ENCODE measurements at places on chromosomes 2 and 18.

DNA sequence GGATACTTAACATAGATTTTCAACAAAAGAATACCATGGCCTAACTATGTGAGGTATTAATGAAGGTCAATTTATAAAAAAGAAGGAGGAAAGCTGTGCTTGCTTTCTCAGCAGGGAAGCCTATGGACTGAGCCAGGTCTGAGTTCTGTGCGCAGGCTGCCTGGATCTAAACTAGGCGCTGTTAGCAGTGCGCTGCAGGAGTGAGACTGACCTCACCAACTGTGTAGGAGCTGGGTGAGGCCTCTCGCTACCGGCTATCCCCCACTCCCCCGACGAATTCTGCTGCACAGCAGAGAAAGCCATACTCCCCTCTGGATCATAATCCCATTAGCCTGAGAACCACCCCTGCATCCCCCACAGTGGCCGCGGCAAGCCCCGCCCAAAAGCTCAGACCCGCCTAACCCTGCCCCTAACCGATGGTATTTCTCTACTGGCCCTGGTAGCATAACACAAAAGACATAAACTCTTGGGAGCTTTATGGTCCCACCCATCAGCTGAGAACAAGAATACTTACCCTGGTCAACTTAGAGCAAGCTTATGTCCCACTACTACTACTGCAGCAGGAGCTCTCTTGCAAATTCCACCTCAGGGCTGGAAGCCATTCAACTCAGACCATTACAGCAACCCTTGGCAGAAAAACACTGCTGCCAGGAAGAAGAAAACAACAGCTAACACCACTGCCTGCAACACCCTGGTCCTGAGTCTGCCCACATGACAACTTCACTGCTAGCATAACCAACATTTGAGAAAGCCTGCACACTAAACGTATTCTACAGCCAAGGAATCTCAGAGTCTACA lies 28.0 kb downstream of the SULT1C2 start:
- no peak for DNase-seq

DNA sequence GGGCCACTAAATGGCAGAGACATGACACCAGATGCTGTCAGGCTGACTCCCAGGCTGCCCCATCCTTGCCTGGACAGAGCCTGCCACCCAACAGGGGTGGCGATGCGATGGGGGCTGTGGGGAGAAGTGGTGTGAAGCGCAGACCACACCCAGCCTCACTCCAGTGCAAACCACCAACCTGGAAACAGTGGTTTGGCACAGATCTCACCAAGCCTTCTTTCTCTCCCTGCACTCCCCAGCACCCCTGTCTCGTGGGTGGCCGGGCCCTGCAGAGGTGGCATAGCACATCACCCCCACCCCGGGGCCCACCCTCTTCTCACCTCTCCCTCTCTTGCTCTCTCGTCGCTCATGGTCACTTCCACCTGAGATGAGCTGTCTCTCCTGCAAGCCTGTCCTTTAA lies 32.6 kb downstream of the CIB4 start:
- DNase-seq: no peak

DNA sequence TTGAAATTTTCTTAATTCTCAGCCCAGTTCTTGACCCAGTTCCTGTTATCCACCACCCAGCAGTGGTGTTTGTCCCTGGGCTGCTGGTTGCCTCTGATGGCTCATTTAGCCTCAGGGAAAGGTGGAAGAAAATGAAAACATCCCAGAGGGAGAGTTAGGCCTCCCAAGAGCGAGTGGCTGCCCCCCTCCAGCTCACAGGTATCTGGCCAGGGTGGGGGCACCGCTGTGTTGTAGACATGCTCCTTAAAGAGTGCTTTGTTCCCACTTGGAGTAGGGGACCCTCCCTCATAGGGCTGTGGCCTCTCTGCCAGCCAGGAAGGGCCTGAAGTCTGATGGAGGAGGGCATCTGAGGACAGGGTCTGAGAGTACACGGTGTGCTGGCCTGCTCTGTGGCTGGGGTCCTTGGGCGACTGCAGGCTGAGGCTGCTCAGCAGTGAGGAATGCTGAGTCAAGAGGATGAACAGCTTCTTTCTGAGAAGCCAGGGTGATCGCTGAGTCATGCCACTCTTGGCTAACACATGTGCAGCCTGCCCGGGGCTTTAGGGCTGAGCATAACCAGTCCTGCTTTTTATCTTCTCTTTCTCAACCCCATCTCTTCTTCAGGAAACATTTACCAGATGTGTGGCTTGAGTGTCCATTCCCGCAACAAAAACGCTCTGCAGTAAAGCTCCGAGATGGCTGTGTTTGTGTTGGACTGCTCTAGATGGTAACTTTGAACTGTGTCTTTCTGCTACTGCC lies 72.3 kb downstream of the IL1R2 start:
- no peak for DNase-seq

DNA sequence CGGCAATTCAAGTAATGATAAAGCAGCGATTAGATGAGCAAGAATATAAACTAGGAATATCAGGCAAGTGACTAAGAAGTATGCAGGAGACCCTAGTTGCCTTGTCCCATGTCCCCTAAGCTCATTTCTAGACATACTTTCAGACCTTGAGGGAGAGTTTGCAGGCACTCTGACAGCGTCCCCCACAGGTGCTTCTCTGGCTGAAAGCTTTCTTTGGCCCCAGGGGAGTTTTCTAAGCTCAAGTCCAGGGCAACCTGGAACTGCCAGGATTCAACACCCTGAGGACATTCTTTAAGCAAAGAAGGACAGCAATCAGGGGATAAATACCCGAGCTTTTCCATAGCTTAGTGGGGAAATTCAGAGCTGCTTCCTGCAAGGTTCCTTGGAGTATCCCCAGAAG lies 308.1 kb upstream of the CHST9 start:
- DNase-seq: no peak

DNA sequence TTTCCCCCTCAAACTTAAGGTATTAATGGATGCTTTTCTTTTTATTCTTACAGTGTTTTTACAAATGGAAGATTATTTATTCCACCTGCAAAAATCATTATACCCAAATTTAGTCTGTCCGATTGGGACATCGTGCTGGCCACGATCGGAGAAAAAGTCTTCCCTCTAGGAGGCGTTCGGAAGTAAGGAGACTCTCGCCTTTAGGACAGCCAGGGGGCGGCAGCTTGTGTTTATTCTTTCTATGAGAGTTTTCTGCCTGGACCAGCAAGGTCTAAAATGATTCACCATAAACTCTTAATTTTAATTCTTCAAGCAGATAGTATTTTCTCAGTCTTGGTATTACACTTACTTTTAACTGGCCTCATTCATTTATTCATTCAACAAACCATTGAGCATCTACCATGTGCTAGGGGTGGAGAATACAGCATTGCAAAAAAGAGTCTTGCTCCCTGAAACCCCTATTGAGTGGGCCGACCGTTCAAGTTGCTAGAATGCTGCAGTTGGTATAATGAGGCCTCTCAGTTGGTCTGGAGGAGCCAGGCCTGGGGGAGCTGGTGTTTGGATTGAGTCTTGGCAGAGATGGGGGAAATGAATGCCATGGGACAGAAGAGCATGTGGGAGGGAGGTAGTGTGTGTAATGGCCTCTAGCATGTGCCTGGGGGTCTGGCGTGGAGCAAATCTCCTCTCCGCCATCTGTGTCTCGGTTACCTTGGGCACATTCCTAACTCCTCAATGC lies 38.7 kb downstream of the DCDC2C start:
- no peak for DNase-seq

GRCh38 chr2:217387776-217388387 lies 528.0 kb upstream of the TNP1 start:
- no peak for DNase-seq

- no peak for DNase-seq
These were observed 254.6 kb upstream of the RBBP8 start for GRCh38 chr18:22678486-22678885.

- DNase-seq: no peak
These were observed 111.3 kb downstream of the PRELID3A start for GRCh38 chr18:12518832-12519531.

DNA sequence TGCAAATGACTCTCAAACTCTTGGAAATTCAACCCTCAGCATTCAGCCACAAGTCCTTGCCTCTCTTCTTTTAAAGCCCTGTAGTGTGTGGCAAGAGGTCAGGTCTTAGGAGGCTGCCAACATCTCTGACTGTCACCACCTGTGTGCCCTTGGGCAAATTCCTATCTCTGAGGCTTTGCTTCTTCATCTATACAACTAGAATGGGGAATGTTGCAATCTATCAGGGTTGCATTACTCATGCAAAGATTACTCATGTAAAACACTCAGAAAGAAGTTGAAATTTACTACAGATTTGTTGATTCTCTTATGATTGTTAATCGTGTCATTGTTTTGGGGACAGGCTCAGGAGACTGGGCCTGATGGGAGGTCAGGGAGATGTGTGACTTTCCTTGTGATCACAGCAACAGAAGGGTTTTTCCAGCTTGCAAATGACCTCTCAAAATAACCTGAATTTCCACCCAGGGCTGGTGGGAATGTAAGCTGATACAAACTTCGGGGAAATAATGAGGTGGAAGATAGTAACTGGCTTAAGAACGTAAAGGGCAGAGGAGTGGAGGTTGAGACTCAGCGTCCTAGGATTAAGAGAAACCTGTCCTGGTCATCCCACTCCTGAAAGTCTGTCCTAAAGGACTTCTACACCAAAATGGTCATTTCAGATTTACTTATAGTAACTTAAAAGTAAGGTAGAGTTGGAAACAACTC lies 32.1 kb upstream of the SIGLEC15 start:
- no peak for DNase-seq

DNA sequence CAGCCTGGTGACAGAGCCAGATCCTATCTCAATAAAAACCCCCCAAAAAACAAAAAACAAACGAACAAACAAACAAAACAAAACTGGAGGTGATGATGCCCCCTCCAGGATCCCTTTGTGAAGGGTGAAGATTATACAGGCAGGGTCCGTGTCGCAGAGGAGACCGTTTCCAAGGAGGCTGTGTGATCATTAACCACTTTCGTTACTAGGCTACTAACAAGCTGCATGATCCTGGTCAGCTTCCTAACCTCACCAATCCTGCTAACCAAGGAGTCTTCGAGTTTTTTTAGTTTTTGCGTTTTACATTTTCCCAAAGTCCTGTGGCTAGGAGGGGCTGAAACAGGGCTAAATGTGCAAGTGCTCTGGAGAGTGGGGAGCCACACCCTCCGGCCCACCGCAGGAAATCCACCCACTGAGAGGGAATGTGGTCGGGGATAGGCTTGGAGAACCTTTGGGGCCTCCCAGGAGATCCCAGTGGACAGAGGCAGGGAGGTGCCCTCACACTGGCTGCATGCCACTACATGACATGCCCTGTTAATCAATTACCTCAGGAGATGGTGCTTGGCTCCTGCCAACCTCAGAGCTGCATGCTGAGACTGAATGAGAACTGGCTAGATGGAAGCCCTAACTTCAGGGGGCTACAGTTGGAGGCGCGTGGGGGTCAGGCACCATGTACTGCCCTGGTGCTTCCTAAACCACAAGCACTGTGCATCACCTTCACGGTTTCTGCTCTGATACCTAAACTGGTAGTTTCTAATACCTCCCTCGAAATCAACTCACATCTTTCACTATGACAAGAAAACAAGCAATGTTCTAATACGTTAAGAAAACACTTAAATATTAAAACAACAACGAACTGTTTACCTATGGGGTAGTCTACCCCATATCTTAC lies 67.5 kb upstream of the RGPD5 start:
- no peak for DNase-seq

DNA sequence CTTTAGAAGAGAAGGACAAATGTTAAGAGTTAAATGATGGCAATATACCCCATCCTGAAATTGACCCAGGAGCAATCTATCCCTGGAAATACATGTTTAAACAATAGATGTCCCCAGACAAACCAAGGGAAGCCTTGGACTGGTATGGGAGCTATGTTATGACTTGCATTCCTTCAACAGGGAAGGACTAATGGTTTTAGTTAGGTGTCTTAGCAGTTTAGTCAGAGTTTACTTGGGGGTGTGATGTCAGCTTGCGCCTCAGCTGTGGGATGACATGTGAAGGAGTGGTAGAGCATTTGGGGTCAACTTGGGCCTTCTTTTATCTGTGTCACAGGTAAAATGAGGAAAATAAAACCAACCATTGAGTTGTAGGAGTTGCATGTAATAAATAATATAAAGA lies 36.8 kb downstream of the SPC25 start:
- DNase-seq: no peak

- DNase-seq: no peak
These were observed 1156.6 kb downstream of the RPIA start for GRCh38 chr2:89848114-89848513.

DNA sequence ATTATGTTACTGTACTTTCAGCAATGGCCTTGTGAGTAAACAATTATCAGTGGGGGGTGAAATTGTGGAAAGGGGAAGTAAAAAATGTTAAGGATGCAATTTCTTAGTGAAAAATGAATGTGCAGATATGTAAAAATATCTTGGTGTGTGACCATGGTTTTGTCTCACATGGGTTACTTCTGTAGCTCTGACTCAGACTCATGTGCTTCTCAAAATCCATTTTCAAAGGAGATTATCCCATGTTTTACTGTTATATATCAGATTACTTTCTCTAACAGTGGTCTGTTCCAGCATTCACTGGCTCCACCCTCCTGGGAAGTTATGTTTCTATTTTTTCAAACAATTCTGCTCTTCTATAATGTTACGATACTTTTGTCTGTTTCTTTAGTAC lies 298.2 kb upstream of the COL3A1 start:
- no peak for DNase-seq

- DNase-seq: no peak
These were observed 280.1 kb downstream of the NEDD4L start for GRCh38 chr18:58323866-58324762.

DNA sequence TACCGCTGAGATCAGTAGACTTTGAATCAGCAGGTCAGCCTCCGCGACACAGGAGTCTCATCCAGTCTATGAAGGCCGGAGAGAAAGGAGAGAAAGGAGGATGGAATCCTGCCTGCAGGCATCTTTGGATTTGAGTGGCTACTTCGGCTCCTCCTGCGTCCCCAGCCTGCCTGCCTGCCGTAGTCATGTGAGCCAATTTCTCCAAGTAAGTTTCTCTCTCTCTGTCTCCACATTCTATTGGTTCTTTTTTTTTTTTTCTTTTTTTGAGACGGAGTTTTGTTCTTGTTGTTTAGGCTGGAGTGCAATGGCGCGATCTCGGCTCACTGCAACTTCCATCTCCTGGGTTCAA lies 16.7 kb downstream of the PDCD1 start:
- no peak for DNase-seq

Measured in stimulated activated CD4-positive, alpha-beta T cell treated with anti-CD3 and anti-CD28 coated beads, Interleukin-15, amount 100 ng/mL, for 1 hour (primary cell).